ENCODE measurements at places on chromosomes 1 and 21.

DNA sequence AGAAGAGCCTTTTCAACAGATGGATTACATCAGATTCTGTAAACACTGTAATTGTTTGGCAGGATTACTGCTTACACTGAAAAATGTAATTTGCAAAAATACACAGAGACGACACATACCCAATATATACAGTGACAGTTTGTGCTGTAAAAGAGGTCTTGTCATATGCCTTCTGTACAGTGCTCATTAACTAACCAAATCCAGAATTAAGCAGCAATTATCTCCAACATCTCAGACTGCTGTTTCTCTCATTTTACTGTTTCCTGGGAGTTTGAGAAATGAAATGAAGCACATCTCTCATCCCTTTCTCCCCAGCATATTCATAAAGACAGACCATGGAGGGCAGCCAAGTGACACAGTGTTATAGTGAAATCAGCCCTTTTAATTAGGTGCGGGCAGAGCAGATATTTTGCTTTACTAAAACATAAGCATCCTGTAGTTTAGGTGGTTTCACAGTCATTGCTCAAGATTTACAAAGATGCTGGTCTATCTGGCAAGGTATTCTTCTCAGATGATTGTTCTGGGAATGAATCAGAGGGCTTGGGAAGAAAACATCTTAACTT lies 618.4 kb upstream of the USP24 start:
- DNase-seq: no peak

DNA sequence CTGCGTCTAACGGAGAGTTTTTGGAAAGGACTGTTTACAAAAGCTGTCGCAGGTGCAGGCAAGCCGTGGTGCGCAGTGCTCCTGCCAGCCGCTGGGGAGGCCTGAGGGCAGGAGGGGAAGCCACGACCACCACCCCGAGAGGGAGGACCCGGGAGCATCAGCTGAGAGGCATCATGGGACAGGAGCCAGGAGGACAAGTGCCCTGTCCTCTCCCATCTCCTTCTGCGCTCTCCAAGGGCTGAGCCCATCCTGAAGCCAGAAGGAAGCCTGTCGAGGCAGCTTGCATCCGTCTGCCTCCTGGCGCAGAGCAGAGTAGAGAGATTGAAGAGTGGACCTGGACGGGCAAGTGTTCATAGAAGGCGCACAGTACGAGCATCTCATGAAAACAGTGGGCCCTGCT lies 310.9 kb downstream of the KIF26B start:
- no peak for DNase-seq

- no peak for DNase-seq
Measured at GRCh38 chr1:161313554-161314200, 504 bp upstream of the SDHC start.

DNA sequence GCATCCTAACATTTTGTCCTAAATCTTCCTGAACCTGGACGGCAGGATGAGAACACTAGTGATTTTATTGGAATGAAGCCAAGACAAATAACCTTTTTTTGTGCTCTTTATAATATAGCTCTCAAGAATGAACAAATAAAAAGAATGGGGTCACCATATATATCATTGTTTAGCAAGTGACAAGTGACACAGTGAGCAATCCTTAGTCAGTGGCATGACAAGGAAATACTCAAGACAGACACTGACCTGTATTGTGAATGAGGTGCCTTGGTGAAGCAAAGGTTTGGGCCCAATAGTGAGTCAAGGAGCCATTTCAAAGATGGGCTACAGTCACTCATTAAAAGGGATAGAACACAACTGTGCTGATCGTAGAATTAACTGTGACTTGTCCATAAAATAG lies 35.7 kb downstream of the PTGFR start:
- no peak for DNase-seq

DNA sequence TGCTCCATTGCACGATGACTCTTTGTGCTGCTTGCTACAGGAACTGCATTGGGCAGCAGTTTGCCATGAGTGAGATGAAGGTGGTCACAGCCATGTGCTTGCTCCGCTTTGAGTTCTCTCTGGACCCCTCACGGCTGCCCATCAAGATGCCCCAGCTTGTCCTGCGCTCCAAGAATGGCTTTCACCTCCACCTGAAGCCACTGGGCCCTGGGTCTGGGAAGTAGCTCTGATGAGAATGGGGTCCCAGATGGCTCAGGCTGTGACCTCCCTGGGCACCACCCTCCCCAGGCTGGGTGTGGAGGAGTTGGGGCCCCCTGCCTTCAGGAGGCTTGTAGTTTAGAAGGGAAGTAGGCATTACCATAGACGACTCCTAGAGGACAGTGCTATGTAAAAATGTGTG lies 19.7 kb downstream of the CYP4B1 start:
- no peak for DNase-seq

GRCh38 chr1:39136638-39137037 lies 67.9 kb upstream of the MACF1 start:
- DNase-seq: no peak

- no peak for DNase-seq
Measured at GRCh38 chr1:238653693-238654321, 732.6 kb upstream of the CHRM3 start.

DNA sequence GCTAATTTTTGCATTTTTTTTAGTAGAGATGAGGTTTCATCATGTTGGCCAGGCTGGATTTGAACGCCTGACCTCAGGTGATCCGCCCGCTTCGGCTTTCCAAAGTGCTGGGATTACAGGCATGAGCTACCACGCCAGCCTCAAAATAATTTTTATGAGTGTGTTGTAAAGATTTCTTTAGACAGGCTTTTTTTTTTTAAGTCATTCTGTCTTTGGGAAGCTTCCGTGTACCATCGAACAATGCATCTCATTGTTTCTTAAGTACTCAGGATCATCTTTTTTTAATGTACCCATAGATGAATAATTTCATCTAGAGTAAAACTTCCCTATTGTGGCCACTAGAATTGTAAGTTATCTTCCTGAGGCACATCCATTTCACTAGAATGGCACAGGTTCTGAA lies 19.6 kb upstream of the SDC3 start:
- DNase-seq: no peak

GRCh38 chr1:215887627-215888026 lies 320.5 kb downstream of the KCTD3 start:
- DNase-seq: no peak

DNA sequence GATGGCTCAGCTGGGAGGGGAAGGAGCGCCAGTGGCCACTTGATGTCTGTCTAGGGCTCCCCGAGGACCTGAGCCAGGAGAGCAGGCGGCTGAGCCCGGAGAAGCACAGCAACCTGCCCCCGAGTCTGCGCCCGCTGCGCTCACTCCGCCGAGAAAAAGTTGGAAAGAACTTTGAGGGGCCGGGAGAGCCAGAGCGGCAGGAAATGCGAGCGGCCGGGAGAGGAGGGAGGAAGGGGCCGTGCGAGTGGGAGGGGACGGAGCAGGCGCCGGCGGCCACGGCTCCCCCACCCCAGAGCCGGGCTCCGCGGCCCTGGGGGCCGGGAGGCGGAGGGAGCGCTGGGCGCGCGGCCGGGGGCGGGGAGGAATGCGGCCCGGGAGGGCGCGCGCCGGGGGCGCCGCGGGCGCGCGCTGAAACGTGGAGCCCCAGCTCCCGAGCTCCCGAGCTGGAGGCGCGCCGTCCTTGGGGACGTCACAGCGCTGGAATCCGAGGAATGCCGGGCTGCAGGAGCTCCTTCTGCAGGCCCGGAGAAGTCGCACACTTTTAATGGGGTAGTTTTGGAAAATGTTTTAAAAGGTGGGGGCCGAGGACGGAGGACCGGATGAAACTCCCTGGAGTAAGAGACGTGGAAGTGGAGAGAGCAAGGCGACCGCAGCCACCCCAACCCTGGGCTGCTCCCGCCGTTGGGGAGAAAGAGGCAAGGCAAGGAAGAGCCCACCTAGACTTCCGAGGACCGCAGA lies at the start of gene PTPN14:
Gene PTPN14, minus strand, starts transcription at position 167 of the 738 bp plus-strand sequence. CDS start 86,799 bp downstream, outside the sequence.
- DNase-seq: peak; percentile 75

GRCh38 chr1:95058974-95059373 lies 13.8 kb downstream of the ALG14 start:
- DNase-seq: no peak

DNA sequence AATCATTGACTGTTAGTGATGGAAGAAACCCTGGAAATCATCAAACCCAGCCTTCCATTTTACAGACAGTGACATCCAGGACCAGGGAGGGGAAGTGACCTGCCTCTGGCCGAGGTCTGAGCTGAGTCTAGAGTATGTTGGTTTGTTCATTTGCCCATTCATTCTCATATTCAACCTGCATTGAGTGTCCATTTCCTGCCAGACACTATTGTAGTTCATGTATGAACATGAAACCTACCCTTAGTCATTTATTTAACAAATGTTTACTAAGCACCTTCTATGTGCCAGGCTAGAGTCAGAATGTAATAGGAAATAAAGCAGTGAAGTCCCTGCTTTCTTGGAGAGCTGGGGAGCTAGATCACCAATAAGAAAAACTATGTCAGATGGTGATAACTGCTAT lies 51.3 kb downstream of the KCND3 start:
- no peak for DNase-seq

GRCh38 chr1:52455686-52456085 lies 51.3 kb downstream of the PRPF38A start:
- DNase-seq: no peak

DNA sequence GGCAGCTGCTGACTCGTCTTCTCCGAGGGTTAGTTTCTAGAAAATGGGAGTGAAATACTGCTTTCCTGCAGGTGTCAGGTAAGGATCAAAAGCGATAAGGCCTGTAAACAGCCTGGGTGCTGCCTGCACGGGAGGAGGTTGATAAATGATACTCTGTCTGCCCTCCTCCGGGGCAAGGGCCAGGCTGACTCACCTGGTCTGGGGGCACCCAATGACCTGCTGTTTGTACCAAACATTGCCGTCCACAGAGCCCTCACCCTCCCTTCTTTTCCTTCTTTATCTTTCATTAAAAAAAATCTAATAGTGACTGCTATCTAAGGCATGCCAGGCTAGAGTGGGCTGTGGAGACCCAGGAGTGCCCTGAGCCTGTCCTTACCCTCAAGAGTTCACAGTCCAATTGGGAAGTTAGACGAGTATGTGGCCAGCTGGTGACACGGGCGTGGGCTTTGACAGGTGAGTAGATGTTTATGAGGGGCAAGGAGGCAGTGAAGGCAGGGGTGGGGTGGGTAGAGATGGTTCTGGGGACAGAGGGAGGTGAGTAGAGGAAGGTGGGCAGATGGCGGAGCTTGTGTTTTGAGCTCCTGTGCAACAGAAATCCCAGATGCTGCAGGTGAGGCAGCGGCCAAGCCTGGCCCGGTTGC lies 16.2 kb downstream of the EDN2 start:
- DNase-seq: no peak

GRCh38 chr1:26094076-26094669 lies 17.5 kb upstream of the PDIK1L start:
- DNase-seq: no peak

DNA sequence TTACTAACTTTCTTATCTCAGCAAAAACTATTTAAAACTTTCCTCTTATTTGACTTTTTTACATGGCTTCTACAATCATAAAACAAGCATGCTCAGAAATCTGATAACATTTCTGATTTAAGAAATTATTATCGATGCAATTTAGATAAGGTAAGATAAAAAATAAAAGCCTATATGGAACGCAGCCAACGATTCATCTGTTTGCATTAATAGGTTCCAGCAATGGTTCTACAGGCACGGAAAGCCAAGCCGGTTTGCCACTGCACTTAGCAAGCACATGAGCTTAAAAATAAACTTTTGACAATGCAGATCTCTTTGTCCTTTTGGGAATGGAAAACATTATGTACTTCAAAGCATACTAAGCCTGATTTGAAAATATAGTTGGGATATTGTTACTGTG lies 77.5 kb upstream of the KCNK2 start:
- no peak for DNase-seq

DNA sequence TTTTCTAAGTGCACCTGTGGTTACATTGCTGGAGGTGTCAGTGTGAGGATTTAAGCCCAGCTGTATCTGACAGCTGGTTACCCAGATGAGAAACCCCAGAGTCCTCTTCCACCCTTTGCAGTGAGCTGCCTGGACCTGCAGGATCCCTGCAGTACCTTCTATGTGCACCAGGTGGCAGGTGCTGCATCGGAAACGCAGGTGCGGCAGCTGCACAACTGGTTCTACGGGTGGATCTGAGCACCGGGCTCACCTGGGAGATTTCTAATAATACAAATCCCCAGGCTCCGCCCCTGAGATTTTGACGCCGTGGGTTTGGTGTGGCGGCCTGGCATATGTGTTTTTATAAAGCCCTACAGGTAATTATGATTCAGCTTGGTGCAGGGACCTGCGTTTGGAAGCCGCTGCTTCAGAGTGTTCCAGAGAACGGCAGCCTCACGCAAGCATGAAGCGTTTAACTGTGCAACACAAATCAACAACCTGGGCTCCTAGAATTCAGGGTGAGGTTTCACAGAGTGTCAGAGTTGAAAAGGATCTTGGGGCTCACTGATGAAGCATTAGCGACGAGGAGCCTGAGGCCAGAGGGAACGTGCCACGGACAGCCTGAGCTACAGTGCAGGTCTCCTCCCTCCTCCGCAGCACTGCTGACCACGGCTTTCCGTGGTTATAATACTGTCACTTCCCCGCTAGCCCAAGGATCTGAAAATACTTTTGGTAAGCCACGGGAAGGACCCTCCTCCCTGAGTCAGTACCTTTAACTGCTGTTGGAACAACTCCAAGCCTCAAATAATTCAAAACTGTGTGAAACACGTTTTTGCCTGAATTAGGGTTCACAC lies 96.7 kb upstream of the TRABD2B start:
- DNase-seq: peak; percentile 60

DNA sequence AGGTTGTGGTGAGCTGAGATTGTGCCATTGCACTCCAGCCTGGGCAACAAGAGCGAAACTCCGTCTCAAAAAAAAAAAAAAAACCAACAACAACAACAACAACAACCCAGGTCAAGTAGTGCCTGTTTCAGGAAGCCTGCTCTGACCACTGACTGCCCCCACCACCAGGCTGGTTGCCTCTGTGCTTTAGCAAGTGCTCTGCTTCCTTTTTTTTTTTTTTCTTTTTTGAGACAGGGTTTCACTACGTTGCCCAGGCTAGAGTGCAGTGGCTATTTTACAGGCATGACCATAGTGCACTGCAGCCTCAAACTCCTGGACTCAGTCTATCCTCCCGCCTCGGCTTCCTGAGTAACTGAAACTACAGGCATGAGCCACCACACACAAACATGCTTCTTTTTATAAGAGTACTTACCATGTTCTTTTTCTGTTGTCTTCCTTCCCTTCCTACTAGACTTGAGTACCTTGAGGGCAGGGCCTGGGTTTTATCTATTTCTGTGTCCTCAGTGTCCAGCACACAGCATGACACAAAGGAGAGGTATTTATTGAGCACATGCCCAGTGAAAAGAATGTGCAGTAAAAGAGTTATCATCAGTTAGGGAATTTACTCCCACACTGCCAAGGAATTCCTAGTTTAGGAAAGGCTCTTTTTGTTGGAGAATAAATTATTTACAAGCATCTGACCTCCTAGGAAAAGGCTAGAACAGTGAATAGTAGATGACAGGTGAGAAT lies 9.9 kb upstream of the COA7 start:
- no peak for DNase-seq

DNA sequence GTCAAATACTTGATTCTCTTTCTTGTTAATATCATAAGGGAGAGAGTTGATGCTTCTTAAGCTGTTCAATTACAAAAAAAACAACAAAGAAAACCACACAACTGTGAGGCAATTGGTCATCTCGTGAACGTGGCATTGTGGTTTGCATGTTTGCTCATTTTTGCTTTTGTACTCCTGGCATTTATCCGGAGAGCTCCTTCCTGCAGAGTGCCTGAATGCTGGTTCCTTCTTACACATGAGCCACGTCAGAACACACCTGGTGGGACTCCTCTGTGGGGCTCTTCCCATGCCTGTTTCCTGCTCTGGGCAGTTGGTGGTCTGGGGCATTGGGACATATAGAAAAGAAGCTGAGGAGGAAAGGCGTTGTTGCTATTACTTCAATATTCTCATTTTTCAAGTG lies 25.7 kb downstream of the KCNK1 start:
- no peak for DNase-seq
